ENCODE measurements at places on chromosomes 13 and 19. TPM values are rescaled to one million over a fixed set of nuclear protein-coding genes. Genes with fewer than 3 reads are reported as not detected.

The TUBA3C gene
- not detected for total RNA-seq

The IGSF23 gene
- not detected for total RNA-seq

The ZNF699 gene
- 7.2 TPM for total RNA-seq

The CRB3 gene
- total RNA-seq: not detected

The ZNF442 gene
- 2.2 TPM for total RNA-seq

The ANKLE1 gene
- total RNA-seq: 0.85 TPM

The KLHL26 gene
- total RNA-seq: 37.1 TPM

The FAM216B gene
- 0.22 TPM for total RNA-seq

The IPO5 gene
- 121 TPM for total RNA-seq

The C1QTNF9B gene
- 1.9 TPM for total RNA-seq

The PTPRH gene
- total RNA-seq: 4.2 TPM

The PEPD gene
- total RNA-seq: 57.3 TPM
